ENCODE measurements at places on chromosomes 3 and 15.

GRCh38 chr3:111068574-111068973 is 3.0 kb upstream of the NECTIN3 start:
- DNase-seq, result no peak

DNA sequence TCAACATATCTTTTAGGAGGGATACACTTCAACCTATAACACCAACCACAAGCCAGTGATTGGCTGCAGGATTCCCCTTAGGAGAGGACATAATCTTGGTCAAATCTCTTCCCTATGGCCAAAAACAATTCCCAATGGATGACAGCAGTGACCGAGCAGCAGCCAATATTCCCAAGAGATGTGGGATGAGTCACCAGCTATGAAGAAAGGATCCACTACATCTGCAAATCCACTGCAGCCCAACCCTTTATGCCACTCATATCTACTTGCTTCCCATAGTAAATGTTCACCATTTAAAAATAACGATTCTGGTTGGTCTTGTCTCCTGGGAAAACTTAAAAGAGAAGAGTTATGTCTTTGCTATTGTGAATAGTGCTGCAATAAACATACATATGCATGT is 4.5 kb upstream of the IQCF5 start:
- no peak for DNase-seq

DNA sequence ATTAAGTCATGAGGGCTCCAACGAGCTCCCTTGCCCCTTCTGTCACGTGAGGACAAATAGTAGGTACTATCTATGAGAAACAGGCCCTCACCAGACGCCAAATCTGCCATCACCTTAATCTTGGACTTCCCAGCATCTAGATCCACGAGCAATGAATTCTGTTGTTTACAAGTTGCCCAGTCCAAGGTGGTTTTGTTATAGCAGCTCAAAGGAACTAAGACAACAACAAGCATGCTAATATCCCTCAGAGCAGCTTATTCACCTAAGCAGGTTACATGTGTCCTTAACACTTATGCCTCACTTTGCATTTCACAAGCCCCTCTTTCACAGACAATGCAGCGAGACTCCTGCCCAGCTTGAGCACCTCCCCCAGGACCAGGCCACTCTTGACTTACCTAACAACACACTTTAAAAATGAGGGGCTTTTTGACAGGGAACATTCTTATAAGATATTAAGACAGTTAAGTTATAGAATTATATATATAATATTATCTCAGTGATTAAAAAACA is 219.5 kb downstream of the PLCH1 start:
- DNase-seq, result no peak

GRCh38 chr3:98764472-98764884 is 1.3 kb downstream of the ST3GAL6 start:
- no peak for DNase-seq

DNA sequence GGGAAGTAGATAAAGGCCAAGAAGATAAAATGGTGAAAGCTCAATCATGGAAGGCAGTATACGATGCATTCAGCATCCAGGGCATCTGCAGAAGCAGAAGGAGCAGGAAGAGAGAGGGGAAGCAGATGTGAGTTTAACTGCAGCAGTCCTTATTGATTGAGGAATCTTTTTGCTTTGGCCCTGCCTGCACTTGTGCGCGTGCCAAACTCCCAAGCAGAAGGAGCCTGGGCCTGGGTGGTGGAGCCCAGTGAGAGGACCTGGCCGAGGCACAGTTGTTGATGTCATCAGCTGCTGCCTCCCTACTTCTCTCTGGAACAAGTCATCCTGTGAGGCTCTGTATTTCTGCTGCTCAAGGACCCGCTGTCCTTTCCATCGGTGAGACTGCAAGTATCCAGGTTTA is 65.5 kb upstream of the ROPN1 start:
- DNase-seq, result no peak
